ENCODE measurements at places on chromosomes 12 and 14.

DNA sequence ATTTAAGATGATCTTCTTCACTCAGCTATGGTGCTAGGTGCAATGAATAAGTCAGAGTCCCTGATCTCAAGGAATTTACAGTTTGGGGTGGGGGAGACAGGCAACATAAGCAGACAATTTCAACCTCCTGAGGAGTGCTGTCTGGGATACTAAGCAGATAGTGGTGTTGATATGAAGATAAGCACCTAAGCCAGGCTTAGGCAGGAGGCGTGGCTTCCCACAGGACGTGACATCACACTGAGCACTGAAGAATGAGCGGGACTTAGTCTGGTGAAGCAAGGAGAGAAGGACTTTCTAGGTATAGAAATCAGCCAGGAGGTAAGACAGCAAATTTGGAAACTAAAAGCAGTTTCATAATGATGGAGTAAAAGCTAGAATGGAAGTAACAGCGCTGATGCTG, 6.8 kb downstream of the PRPH start:
- no peak for DNase-seq

- DNase-seq: peak; percentile 82
These were observed 371 bp upstream of the REM2 start for GRCh38 chr14:22882529-22883172.

DNA sequence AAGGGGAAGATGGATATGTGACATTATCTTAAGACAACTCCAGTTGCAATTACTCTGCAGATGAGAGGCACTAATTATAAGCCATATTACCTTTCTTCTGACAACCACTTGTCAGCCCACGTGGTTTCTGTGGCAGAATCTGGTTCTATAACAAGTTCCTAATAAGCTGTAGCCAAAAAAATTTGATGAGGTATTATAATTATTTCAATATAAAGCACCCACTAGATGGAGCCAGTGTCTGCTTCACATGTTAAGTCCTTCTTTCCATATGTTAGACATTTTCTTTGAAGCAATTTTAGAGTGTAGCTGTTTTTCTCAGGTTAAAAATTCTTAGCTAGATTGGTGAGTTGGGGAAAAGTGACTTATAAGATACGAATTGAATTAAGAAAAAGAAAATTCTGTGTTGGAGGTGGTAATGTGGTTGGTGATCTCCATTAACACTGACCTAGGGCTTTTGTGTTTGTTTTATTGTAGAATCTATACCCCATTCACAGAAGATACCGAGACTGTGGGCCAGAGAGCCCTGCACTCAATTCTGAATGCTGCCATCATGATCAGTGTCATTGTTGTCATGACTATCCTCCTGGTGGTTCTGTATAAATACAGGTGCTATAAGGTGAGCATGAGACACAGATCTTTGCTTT, 36.9 kb downstream of the PSEN1 start:
- DNase-seq: peak; percentile 24

DNA sequence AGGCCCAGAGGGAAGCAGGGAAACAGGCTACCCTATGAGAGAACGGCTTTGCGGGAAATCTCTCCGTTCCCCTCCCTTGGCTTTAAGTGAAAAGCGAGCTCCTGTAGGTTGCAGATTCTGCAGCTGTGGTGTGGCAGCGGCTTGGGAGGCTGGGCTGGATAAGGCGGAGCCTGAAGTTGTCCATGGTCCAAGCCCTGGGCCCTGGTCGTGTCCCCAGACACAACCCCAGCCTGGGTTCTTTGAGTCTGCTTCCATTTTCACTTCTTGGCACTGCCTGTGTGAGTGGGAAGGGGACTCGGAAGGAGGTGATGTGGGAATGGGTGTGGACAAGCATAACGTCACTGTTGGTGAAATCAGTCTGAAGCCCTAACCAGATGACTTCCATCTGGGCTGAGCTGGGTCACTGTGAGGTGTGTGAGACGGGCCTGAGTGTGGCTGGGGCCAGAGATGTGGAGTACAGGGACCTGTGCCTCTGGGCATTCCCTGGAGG, 43.0 kb upstream of the CTDSP2 start:
- DNase-seq: peak; percentile 56

DNA sequence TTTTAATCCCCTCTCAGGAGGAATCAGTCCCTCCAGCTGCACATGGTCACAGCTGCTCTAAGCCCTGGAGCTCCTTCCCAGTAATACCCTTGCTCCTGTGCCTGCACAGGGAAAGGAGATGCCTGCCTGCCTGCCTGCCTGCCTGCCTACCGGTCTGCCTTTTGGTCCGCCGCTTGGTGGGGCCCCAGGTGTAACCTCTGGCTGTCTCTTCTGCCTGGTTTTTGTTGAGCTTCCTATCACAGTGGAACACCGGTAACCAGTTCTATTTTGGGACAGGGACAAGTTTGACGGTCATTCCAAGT, 99.8 kb downstream of the DAD1 start:
- DNase-seq: no peak

- DNase-seq: no peak
These were observed 235.5 kb downstream of the MDGA2 start for GRCh38 chr14:47439953-47440352.

DNA sequence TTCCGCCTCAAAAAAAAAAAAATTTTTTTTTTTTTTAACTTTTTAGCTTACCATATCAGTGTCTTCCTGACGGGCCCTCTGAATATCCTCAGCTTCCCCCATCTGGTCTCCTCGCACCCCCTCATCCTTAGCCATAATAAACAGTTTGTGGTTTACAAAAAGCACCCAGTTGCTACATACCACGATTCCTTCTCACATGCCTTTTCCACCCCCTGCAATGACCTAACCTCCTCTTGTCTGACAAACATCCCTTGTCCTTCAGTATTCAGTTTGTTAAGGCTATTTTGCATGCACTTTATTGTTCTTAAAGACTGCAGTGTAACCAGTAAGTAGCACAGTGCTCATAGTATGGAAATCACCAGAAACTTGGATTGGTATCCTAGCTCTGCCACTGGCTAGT, 88.5 kb downstream of the PPM1H start:
- DNase-seq: no peak
